CD4-positive, alpha-beta memory T cell (primary cell): ENCODE measurements at places on chromosomes 2 and 18. TPM values are rescaled to one million over a fixed set of nuclear protein-coding genes. Genes with fewer than 3 reads are reported as not detected.
A peak's percentile ranks its signal among the peaks of the same experiment; 100 is the strongest.

ITGB1BP1 gene
- total RNA-seq, result 55.1 TPM

GRCh38 chr2:19458427-19459003 is 100.1 kb upstream of the OSR1 start:
- no peak overlapping the region for H3K4me3 ChIP-seq
- H3K36me3 ChIP-seq, result no peaks in the 10 kb centered on the region
- H3K27me3 ChIP-seq, result no peaks in the 10 kb centered on the region
- H3K4me1 ChIP-seq, result no peaks in the 10 kb centered on the region
- no peak for DNase-seq

- peak; percentile 29 for DNase-seq
- H3K36me3 ChIP-seq, result no peaks in the 10 kb centered on the region
- no peak overlapping the region for H3K4me3 ChIP-seq
- no peak overlapping the region for H3K27ac ChIP-seq
- H3K27me3 ChIP-seq, result no peaks in the 10 kb centered on the region
- peaks cover 51% of the 10 kb centered on the region for H3K4me1 ChIP-seq
Observed at GRCh38 chr2:241870611-241871537, 1.3 kb downstream of the RTP5 start.

GRCh38 chr2:100891906-100892642 is 72.1 kb downstream of the NPAS2 start:
- no peak overlapping the region for H3K27ac ChIP-seq
- H3K4me3 ChIP-seq, result no peak overlapping the region
- no peaks in the 10 kb centered on the region for H3K4me1 ChIP-seq
- H3K36me3 ChIP-seq, result no peaks in the 10 kb centered on the region
- DNase-seq, result no peak
- H3K27me3 ChIP-seq, result no peaks in the 10 kb centered on the region

DNA sequence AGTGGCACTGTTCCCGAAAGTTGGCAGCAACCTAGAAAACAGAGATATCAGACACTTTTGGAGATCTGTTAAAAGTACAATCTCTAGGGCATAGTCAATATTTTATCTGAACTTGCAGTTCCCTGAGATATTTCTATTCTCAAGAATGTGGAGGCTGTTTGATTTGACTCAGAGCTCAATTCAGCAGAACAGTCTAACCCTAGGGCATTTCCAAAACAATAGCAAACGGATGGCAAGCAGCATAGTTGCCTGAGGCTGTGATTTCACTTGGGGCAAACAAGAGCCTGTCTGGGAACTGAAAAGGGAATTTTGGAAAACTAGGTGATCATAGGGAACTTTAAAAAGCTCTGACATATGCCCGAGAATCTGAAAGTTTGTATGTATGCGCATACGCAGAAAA is 772.8 kb upstream of the LRRTM1 start:
- H3K27ac ChIP-seq, result no peak overlapping the region
- no peaks in the 10 kb centered on the region for H3K27me3 ChIP-seq
- no peak overlapping the region for H3K4me3 ChIP-seq
- H3K4me1 ChIP-seq, result no peaks in the 10 kb centered on the region
- no peak for DNase-seq

DNA sequence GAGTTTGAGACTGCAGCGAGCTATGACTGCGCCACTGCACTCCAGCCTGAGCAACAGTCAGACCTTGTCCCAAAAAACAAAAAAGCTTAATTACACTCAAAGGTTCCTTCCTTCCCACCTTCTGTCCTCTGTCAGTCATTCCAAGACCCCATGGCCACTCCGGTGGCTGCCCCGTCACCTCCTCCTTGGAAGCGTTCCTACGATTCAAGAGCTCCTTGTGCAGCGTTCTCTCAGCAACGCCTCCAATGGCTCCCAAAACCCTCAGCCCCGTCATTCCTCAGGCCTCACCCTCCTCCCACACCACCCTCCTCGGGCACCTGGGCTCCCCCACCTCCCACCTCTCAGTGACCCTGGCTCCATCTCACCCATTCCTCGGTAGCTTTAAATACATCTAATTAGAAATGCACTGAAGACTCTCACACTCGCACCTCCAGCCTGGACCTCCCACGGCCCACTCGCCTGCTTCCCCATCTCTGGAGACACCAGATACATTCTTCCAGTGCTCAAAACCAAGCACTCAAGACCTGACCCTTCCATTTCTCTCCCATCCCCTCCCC is 8.0 kb downstream of the PASK start:
- H3K27me3 ChIP-seq, result no peaks in the 10 kb centered on the region
- no peak overlapping the region for H3K27ac ChIP-seq
- no peak overlapping the region for H3K4me3 ChIP-seq
- no peak for DNase-seq

DNA sequence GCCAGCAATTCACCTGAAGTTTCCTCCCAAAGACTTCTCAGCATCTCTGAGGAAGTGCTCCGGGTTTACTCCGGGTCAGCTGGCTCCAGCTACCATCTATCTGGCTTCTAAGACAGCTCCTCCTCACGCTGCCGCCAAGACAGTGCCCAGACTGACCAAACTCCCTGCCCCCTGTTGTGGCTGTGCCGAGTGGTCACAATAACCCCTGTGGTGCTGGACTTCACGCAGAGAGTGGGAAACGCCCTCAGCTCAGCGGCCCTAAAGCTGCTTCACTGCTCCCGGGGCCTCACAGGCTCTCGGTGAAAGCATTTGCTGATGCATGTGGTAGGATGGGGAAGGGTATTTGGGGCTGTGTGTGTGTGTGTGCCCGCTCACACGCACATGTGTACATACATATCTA is 154.8 kb upstream of the ZNF236 start:
- H3K27me3 ChIP-seq, result no peaks in the 10 kb centered on the region
- H3K27ac ChIP-seq, result no peak overlapping the region
- H3K36me3 ChIP-seq, result no peaks in the 10 kb centered on the region
- H3K4me1 ChIP-seq, result no peaks in the 10 kb centered on the region

SLC40A1 gene
- 30.0 TPM for total RNA-seq
